GM12892 (cell line): ENCODE measurements at places on chromosomes 6 and 20.

DNA sequence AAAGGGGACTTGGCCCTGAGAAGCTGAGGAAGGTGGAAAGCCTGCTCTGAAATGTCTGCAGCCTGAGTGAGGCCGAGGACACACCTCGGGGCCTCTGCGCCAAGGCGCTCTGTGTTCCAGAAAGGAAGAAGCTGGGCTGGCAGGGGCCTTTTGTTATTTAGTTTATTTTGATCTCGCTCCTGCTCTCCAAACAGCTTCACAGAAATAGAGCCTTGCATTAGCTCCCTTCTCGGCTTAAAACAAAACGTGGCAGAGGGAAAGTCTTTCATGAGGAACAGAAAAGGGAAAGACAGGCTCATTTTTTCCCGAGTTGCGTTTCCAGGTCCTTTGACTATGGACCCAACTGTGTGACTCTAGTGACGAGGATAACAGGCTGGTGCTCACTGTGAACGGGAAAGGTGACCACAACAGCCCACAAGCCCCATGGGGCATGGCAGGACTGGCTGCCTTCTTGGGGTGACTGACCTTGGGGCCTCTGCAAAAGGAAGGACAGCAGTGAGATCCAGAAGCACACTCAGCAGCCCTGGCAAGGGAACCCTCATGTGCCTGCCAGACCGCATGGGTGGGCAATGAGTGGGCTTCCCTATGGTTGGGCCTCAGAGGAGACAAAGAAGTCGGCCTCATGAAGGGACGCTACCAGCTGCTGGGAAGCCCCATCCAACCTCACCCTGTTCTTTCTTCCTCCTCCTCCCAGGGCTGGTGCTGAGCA, 18.7 kb downstream of the LEMD2 start:
- no peak for DNase-seq

- DNase-seq, result no peak
These were observed 277.5 kb upstream of the ZFP64 start for GRCh38 chr20:52469128-52469527.

DNA sequence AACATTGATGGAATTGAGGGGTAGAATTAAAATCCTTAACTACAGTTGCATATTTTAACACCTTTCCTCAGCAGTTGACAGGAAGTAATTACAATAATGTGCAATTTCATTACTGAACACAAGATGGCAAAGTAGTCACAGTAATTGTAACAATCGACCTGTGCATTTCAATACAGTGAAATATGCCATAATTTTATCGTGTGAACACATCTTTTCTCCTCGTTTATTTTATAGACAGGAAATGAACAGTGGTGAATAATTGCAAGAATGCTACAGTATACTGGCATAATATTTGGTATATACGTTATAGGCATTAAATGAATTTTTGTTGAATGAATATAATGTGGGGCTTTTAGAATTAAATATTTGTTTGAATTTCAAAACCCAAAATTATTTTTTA, 25.0 kb downstream of the CYB5R4 start:
- DNase-seq, result no peak

- no peak for DNase-seq
These were observed 21.2 kb downstream of the TGM2 start for GRCh38 chr20:38143646-38144554.

DNA sequence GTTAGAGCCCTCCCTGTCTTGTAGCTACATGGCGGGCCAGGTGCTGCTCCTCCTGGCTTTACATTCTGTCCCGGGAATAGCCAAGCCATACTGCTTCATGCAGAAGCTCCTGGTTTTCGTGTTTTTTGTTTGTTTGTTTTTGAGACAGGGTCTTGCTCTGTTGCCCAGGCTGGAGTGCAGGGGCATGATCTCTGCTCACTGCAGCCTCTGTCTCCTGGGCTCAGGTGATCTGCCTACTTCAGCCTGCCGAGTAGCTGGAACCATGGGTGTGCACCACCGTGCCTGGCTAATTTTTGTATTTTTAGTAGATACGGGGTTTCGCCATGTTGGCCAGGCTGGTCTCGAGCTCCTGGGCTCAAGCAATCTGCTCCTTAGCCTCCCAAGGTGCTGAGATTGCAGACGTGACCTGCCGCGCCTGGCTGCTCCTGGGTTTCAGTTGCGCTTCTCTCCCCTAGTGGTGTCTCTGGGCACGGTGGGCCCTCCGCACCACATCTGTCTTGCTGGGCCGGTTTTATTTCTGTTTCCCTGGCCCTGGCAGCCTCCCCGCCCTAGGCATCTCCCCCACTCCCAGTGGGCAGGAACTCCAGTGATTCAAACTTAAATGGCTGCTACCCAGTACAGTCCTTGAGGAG, 12.9 kb downstream of the CDYL start:
- DNase-seq, result peak; percentile 45

GRCh38 chr20:50613438-50614169, 77.7 kb downstream of the RIPOR3 start:
- no peak for DNase-seq

DNA sequence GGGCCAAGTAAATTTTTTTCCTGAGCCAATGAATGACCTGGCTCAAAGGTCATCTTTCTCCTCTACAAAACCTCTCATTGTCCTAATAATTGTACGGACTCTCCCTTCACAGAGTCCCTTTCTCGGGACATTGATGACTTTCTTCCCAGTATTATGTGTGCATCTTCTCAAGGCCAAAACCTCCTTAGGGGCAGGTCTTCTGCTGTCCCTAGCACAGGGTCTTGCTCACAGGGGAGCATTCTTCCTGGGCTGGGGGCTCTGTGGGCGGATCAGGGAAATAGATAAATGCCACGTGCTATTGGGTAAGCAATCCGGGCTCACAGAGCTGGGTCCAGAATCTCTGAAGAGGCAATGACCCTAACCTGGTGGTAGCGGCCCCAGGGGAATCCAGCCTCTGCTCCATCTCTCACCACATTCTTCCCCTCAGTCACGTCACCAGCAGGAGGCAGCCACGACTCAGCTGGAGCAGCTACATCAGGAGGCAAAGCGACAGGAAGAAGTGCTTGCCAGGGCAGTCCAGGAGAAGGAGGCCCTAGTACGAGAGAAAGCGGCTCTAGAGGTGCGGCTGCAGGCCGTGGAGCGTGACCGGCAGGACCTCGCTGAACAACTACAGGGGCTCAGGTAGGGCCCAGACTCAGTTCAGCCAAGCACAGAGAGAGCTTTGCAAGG, 23.5 kb downstream of the CEP250 start:
- DNase-seq, result no peak

GRCh38 chr6:80540700-80541099, 434.2 kb downstream of the BCKDHB start:
- DNase-seq, result no peak

GRCh38 chr6:164791498-164791897, 517.9 kb downstream of the C6orf118 start:
- no peak for DNase-seq

DNA sequence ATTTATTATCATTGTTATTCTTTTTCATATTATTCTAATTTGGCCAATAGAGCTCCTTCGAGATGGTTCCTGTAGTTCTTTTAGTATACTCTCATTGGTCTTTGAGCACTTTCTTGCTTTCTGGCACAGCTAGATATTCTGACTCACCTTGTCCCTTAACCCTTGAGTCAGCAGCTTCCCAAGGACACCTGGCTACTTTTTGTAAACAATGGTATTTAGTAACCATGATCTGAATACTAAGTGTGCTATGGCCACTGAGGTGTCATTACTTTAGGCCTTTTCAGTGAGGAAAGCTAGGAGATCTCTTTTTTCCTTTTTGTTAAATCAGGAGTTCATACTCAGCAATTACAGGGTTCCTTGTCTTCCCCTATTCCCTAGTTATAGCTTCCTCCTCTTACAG, 126.5 kb upstream of the CITED2 start:
- DNase-seq, result no peak

- no peak for DNase-seq
These were observed 4.4 kb downstream of the MYB start for GRCh38 chr6:135185483-135185882.

GRCh38 chr6:126805861-126806260, 312.6 kb upstream of the RSPO3 start:
- no peak for DNase-seq

DNA sequence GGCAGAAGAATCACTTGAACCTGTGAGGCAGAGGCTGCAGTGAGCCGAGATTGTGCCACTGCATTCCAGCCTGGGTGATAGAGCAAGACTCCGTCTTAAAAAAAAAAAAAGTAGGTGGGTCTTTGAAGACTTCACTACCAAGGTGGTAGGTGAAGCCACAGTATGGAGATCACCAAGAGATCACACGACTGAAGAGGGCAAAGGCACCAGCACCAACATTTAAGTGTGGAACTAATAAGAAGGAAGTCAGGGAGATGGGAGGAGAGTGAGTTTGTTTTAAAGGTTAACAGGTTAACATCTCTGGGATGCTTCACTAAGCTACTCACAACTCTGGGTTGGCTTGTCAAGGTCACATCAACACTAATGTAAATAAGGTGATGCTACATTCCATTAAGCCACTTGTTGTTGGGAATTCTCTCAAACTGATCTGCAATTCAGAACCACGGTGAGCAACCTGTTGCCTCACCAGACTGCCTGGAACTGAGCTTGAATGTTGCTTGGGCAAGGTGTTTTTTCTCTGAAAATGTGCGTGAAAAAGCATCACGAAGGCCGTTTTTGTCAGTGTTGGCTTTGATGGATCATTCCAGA, 48.7 kb downstream of the KCTD20 start:
- no peak for DNase-seq

GRCh38 chr6:29926413-29927274, 15.7 kb upstream of the HLA-A start:
- DNase-seq, result peak; percentile 77

- no peak for DNase-seq
These were observed 106.1 kb upstream of the PTPRT start for GRCh38 chr20:43295781-43296180.

- DNase-seq, result no peak
These were observed 377.7 kb downstream of the PLCB1 start for GRCh38 chr20:8509809-8510208.

- no peak for DNase-seq
These were observed 109.5 kb downstream of the MEI4 start for GRCh38 chr6:77762386-77762785.

DNA sequence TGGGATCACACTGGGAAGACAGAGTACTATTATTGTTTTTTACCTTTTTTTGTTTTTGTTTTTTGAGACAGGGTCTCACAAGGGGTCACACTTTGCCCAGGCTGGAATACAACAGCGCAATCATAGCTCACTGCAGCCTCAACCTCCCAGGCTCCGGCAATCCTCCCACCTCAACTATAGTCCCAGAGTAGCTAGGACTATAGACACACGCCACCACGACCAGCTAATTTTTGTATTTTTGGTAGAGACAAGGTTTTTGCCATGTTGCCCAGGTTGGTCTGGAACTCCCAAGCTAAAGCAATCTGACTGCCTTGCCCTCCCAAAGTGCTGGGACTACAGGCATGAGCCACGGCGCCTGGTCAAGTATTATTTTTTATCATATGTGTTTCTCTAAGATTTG, 81.0 kb downstream of the ZMYND8 start:
- no peak for DNase-seq

- DNase-seq, result no peak
These were observed 101.4 kb downstream of the ADGB start for GRCh38 chr6:146700078-146700686.

DNA sequence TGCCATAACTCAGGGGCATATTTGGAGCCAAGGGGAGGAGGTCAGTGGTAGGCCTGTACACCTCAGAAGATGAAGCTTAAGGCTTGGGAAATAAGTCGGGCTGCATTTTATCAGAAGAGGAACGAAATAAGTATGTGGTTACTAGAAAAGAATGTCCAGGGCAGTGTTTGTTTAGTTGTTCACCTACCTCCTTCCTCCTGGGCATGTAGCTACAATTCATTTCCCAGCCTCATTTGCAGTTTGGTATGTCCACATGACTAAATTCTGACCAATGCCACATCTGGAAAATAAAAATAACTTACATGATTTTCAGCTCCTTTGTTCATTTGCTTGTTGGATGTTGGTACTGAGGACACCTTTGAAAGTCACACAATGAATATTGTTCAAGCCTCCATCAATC, 294.5 kb upstream of the RGS17 start:
- no peak for DNase-seq

DNA sequence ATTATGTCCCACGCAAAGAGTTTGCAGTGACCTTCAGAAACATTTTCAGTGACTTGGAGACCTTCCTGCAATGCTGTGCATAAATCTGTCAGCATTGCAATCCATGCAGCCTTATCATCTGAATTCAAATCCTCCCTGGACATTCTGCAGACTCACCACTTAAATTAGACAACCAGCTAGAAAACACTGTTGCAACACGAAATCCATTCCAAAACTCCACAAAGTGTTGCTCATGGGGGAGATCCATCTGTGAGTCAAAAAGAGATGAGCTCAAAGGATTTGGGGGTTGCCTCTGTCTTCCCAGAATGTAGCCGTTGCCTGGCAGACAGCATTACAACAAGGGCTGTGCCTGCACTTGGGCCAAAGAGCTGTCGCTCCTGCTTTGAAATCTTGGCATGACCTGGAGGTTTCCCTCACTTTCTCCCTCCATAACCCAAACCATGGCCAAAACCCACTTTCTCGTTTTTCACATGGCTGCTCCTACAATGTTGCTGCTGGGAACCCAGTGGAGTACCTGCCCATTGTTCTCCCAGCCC, 163.5 kb upstream of the CDYL start:
- no peak for DNase-seq

DNA sequence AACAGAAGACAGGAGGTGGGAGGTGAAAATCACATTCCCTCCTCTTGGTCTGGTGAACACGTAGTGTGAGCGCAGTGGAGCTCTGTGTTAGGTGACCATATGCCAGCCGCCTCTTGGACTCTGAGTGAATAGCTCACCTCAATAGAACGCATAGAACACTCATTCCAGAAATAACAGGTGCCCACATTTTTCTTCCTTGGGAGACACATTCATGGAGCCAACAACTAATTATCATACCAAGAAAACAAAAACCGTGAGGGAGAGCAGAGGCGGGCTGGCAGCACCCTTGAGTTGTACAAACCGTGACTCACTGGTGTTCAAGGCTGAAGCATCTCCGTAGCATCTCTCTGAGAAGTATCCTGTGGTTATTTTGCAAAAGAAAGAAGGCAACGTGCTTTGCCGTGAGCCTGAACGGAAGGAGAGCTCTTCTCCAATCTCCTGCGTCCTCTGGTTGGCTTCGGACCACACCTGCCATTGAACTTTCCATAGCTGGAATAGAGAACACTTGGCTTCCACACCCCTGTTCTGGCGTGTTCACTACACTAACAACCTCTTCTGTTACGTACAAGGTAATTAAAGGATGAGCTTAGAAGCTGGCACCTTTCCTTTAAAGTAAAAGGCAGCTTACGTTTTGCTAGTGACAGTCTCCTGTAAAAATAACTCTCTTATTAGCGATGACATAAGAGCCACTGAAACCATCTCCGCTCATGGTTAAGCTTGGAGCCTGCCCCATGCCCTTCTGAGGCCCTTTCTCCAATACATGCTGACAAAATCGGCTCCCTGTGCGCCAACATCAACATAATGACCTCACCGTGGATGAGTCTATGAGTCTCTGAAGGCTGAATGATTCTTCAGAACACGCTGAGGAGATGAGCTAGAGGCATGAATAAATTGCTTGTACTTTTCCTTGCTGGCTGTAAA, 30.2 kb upstream of the SGK1 start:
- DNase-seq, result no peak

GRCh38 chr6:69973138-69973537, 106.8 kb downstream of the COL19A1 start:
- DNase-seq, result no peak

- DNase-seq, result no peak
These were observed 179.9 kb downstream of the LRFN2 start for GRCh38 chr6:40407239-40407638.
